ENCODE measurements at places on chromosomes 1 and 21.
A peak's percentile ranks its signal among the peaks of the same experiment; 100 is the strongest.

- DNase-seq = no peak
Observed at GRCh38 chr1:218164111-218164929, 120.8 kb upstream of the RRP15 start.

- no peak for DNase-seq
Observed at GRCh38 chr1:62426237-62426636, 10.6 kb upstream of the USP1 start.

DNA sequence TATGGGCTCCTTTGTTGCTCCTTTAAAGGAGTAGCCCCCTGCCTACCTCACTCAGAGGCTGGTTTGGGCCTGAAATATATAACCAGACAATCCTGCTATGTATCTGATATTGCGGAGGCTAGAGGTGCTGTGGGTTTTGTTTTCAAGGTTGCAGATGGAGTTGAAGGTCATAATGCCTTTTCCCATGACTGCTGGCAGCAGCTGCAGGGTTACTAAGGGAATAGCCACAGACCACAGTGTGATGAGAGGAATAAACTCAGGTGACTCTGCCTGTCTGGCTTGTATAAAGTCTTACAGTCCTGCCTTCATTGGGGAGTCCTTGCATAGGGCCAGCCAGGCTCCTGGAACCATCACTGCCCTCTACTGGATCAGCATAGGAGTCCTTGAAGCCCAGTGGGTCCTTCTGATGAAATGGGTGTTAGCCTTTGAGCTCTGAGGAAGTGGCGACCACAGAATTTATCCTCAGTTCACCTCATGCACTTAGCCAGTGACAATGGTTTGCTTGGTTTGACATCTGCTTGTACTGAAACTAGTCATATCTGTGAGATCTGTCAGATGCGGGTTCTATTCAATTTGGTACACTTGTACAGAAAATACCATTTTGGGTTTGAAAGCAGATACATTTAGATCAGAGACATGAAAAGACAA lies 174.4 kb upstream of the HMCN1 start:
- peak; percentile 34 for DNase-seq

DNA sequence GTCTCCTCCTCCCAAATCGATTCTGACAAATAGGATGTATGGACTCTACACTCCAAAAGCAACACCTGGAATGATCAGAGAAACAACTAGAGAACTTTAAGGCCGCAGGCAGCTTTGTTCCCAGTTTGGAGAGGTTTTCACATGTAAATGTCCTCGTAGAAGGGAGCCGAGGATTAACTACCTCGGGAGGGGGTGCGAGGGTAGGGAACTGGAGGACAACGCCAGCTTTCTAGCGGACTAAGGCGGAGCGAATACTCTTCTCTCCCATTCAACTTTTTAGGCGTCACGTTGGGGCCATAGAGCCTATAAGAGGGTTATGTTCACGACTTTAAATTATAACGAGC lies 1.2 kb downstream of the SCAF4 start:
- DNase-seq = no peak

Measured in T-helper 17 cell (primary cell).